OCI-LY7 (cell line): ENCODE measurements at places on chromosomes 7 and 10. TPM values are rescaled to one million over a fixed set of nuclear protein-coding genes. Genes with fewer than 3 reads are reported as not detected.
A peak's percentile ranks its signal among the peaks of the same experiment; 100 is the strongest.

The SPDYE3 gene
- not detected in 2 replicates for total RNA-seq

The WDR86 gene
- total RNA-seq: 0.51 and 0.65 TPM in 2 replicates

The PRSS37 gene
- total RNA-seq: not detected in 2 replicates

The ZNF853 gene
- 0.48 and 0.55 TPM in 2 replicates for total RNA-seq

The PLA2G12B gene
- total RNA-seq: not detected in 2 replicates

The GDF2 gene
- not detected in 2 replicates for total RNA-seq

The CLRN3 gene
- not detected in 2 replicates for total RNA-seq

The ACTA2 gene
- 3.3 and 4.2 TPM in 2 replicates for total RNA-seq

The C10orf88 gene
- total RNA-seq: 9.4 and 11.9 TPM in 2 replicates

The LBX1 gene
- total RNA-seq: not detected in 2 replicates

GRCh38 chr7:157265051-157265450 is 71.8 kb upstream of the DNAJB6 start:
- DNase-seq: no peak

GRCh38 chr7:74483402-74484336 is 30.0 kb downstream of the GTF2IRD1 start:
- no peak for DNase-seq

GRCh38 chr10:116056445-116057293 is 216.3 kb downstream of the GFRA1 start:
- no peak for DNase-seq

- no peak for DNase-seq
These were observed 52.9 kb downstream of the NEURL1 start for GRCh38 chr10:103546401-103546800.

GRCh38 chr10:30674796-30675195 is 45.2 kb upstream of the LYZL2 start:
- DNase-seq: no peak

DNA sequence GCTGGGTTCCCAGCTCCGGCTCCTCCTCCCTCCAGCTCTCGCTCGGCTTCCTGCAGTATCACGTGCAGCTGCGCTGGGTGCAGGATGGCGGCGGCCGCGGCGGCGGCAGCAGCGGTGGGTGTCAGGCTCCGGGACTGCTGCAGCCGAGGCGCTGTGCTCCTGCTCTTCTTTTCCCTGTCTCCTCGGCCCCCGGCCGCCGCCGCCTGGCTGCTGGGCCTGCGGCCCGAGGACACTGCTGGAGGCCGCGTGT is at the start of gene CNNM1:
Gene CNNM1, plus strand, starts transcription at position 53 of the 250 bp plus-strand sequence. Its CDS starts 32 bp downstream, at position 85.
- DNase-seq: no peak

GRCh38 chr10:77359287-77359691 is 278.3 kb downstream of the KCNMA1 start:
- no peak for DNase-seq

DNA sequence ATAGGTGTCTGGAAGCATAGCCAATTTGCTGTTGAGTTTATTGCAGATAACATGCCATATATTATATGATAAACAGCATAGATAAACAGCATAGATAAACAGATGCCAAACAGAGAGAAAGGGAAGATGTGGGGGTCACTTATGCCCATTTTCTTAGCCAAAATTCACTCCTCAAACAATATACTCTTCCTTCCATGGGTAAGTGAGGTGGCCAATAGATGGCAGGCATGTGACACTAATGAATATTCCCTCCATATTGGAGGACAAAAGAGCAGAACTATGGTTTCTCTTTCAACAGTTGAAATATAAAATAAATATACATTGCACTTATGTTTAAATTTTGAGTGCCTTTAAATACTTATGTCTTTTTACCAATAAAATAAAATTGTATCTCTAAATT is 1212.8 kb downstream of the REEP3 start:
- peak; percentile 0 for DNase-seq

GRCh38 chr7:132066761-132067171 is 509.5 kb downstream of the PLXNA4 start:
- DNase-seq: no peak

- DNase-seq: peak; percentile 60
These were observed 136.7 kb downstream of the EGFR start for GRCh38 chr7:55155351-55156117.

DNA sequence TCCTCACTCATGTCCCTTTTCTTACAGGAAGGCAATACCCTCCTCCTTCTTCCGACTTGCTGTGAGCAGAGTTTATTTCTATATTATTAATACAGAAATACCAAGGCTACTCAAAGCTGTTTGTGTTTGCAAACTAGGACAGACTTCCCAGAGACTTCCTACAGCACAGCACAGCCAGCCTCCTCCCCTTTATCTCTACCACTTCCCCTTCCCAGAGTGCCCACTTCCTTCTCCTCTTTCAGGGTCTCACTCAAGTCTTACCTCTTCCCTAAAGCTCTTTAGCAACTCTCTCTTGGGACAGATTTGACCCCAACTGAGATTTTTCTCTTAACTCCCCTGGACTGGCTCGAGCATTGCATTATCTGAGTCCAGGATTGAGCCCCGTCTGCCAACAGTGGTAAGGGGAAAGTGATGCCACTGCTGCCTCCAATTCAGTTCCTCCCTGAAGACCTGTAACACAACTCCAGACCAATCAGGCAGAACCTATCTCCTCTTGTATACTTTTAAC is 5.5 kb upstream of the LRGUK start:
- no peak for DNase-seq

- DNase-seq: peak; percentile 56
These were observed 37.2 kb downstream of the VOPP1 start for GRCh38 chr7:55534916-55535590.

GRCh38 chr10:28036587-28036986 is 37.7 kb upstream of the ODAD2 start:
- DNase-seq: no peak

GRCh38 chr10:18472977-18473376 is 178.4 kb downstream of the NSUN6 start:
- DNase-seq: peak; percentile 7

- peak; percentile 72 for DNase-seq
These were observed 4.0 kb upstream of the SH3PXD2A start for GRCh38 chr10:103859161-103860086.

DNA sequence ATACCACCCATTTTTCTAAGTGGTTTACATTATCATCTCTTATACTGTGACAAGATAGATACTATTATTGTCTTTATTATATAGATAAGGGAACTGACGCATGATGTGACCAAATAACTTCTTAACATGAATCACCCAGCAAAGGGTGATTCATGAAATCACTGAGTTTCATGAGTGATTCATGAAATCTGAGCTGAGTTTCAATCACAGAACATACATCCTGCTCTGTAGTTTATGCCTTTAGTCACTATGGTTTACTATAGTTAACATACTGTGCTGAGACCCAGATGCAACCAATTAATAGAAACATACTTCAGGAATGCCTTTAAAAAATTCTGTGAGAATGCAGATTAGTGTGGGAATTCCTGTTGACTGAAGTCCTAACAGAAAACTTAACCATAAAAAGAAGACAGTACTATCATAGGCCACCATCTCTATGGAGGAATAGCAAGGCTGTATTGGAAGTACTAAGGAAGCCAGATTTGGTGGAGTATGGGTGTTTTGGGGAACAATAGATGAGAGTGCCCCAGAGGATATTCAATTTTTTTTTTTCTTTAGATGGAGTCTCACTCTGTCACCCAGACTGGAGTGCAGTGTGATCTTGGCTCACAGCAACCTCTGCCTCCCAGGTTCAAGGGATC is 43.1 kb upstream of the SEMA3A start:
- DNase-seq: no peak
